T-helper 2 cell treated with Interferon-gamma antibody and Interleukin-4, amounts not matched to agents 5 μg/mL and 100 μg/mL, for 36 hours (primary cell): ENCODE measurements at places on chromosomes 16 and 17.

DNA sequence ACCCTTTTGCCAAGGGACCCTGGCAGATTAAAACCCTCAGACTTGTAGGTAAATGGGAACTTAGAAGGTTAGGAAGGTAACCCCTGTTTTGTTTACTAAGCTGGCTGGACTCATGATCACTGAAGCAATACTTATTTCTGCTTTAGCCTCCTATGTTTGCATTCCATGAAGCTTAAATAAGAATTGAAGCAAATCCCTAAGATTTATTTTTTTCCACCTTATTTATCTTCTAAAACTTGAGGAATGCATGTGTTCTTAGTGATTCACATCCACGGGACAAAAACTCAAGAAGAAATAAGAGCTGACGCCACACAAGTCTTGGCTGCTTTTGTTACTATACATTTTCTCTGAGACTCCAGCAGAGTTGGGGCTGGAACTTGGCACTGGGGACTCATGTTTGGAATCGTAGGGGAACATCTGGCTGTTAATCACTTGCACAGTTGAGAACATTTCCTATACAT, 35.5 kb downstream of the CLUAP1 start:
- peaks cover 51% of the 10 kb centered on the region for H3K36me3 ChIP-seq
- H3K4me1 ChIP-seq, result no peaks in the 10 kb centered on the region
- H3K27me3 ChIP-seq, result no peaks in the 10 kb centered on the region
- DNase-seq, result no peak

DNA sequence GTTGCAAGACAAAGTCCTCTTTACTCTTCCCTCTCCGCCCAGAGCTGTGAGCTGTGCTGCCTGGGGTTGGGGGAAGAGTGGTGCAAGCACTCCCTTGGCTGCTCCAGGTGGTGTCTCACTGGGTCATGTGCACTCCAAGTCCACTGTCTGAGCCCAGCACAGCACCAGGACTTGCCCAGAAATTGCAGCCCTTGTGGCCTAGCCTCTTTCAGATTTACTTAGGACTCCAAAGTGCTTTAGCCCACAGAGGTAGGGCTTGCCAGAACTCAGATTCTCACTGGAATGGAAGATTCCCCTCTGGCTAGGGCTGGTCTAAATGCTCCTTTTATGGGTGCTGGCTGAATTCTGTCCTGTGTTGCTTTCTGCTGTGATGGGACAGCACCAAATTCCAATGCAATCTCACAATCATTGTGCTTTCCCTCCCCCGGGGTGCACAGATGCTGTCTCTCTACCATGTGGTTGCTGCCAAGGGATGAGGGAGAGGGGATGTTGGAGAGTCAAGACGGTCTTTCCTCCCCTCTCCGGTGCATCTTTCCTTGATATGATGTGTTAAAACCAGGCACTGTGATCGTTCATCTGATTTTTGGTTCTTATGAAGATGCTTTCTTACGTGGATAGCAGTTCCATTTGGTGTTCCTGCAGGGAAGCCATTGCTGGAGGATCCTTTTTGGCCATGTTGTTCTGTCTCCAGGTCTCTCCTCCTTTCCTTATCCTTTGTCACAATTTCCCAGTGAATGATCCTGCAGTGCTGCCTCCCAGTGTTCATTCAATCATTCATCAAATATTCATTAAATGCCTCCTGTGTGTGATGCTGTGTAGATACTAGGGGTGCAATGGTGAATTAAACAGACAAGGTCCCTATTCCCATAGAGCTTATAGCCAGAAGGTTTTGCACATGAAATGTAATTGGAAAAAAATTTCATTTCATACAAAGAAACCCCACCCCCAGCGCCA, 216.3 kb downstream of the SPECC1 start:
- H3K27me3 ChIP-seq, result peaks cover 11% of the 10 kb centered on the region
- peaks cover 20% of the 10 kb centered on the region for H3K4me1 ChIP-seq
- no peaks in the 10 kb centered on the region for H3K36me3 ChIP-seq
- no peak overlapping the region for H3K4me3 ChIP-seq
- H3K27ac ChIP-seq, result no peak overlapping the region
- no peak for DNase-seq

DNA sequence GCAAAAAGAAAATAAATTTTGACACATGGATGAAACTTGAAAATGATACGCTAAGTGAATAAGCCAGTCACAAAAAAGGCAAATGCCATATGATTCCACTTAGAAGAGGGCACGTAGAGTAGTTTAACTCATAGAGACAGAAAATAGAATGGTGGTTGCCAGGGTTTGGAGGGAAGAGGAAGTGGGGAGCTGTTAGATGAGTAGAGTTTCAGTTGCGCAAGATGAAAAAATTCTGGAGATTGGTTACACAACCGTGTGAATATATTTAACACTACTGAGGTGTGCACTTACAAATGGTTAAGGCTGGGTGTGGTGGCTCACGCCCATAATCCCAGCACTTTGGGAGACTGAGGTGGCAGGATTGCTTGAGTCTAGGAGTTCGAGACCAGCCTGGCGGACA, 93.4 kb upstream of the TMEM132E start:
- peaks cover 5% of the 10 kb centered on the region for H3K4me1 ChIP-seq
- no peak overlapping the region for H3K27ac ChIP-seq
- DNase-seq, result no peak
- H3K36me3 ChIP-seq, result no peaks in the 10 kb centered on the region
- no peak overlapping the region for H3K4me3 ChIP-seq
- H3K27me3 ChIP-seq, result peaks cover 36% of the 10 kb centered on the region

DNA sequence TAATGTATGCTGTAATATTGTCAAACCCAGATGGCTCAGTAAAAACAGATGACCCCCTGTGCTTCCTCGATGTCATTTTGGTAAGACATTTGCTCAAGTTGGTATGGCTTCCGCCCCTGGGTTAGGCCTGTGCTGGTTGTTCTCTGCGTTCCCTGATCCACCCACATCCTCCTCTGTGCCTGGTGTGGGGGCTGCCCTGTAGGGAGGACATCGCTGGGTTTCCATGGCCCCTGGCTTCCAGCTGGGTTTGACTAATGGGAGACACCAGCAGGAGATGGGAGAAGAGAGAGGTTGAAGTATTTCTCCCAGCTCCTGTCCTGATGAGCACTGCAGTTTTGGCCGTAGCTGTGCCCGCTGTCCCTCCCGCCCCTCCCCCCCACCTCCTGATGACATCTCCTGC, 4.4 kb upstream of the MFAP4 start:
- H3K4me3 ChIP-seq, result no peak overlapping the region
- no peaks in the 10 kb centered on the region for H3K36me3 ChIP-seq
- H3K27me3 ChIP-seq, result peaks cover 33% of the 10 kb centered on the region
- H3K4me1 ChIP-seq, result no peaks in the 10 kb centered on the region

GRCh38 chr17:14301279-14302090, 604 bp downstream of the HS3ST3B1 start:
- peaks cover 52% of the 10 kb centered on the region for H3K4me1 ChIP-seq
- DNase-seq, result peak; percentile 49
- H3K27me3 ChIP-seq, result peaks cover 40% of the 10 kb centered on the region
- peak overlapping the region; percentile 95 for H3K4me3 ChIP-seq

DNA sequence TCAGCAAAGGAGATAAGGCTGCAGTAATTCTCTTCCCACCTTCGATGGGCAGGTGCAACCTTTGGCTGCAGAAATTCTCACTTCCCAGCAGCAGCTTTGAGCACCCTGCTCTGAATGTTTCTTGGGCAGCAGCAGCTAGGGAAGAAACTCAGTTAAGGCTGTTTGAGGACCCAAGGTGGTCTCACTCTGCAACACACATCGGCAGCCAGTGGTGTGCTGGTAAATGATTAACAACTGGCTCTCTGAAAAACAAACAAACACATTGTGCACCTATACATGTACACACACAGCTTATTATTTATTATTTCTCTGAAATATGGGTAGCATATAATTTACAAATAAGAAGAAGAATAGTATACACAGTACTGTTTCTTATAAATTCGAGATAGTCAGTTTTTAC, 685.8 kb downstream of the WWOX start:
- H3K27me3 ChIP-seq, result peaks cover 3% of the 10 kb centered on the region
- no peak overlapping the region for H3K4me3 ChIP-seq
- H3K4me1 ChIP-seq, result peaks cover 10% of the 10 kb centered on the region

- H3K27me3 ChIP-seq, result peaks cover 2% of the 10 kb centered on the region
- no peak overlapping the region for H3K27ac ChIP-seq
- no peak for DNase-seq
- no peak overlapping the region for H3K4me3 ChIP-seq
- no peaks in the 10 kb centered on the region for H3K4me1 ChIP-seq
- no peaks in the 10 kb centered on the region for H3K36me3 ChIP-seq
Measured at GRCh38 chr16:22631264-22631663, 120.6 kb downstream of the NPIPB5 start.

GRCh38 chr17:73045724-73046123, 46.8 kb downstream of the SLC39A11 start:
- no peak overlapping the region for H3K27ac ChIP-seq
- no peaks in the 10 kb centered on the region for H3K4me1 ChIP-seq
- no peaks in the 10 kb centered on the region for H3K27me3 ChIP-seq
- no peak for DNase-seq
- H3K4me3 ChIP-seq, result no peak overlapping the region

- no peaks in the 10 kb centered on the region for H3K36me3 ChIP-seq
- no peaks in the 10 kb centered on the region for H3K27me3 ChIP-seq
- no peak for DNase-seq
- H3K4me3 ChIP-seq, result no peak overlapping the region
Measured at GRCh38 chr16:65739518-65739917, 617.7 kb upstream of the CDH11 start.
